ENCODE measurements at places on chromosomes 11 and 22.

GRCh38 chr11:76795290-76795935, 12.3 kb downstream of the TSKU start:
- peaks cover 18% of the 10 kb centered on the region for H3K4me1 ChIP-seq
- H3K36me3 ChIP-seq: no peaks in the 10 kb centered on the region
- DNase-seq: no peak
- no peaks in the 10 kb centered on the region for H3K27me3 ChIP-seq
- no peak overlapping the region for H3K4me3 ChIP-seq
- no peak overlapping the region for H3K27ac ChIP-seq

DNA sequence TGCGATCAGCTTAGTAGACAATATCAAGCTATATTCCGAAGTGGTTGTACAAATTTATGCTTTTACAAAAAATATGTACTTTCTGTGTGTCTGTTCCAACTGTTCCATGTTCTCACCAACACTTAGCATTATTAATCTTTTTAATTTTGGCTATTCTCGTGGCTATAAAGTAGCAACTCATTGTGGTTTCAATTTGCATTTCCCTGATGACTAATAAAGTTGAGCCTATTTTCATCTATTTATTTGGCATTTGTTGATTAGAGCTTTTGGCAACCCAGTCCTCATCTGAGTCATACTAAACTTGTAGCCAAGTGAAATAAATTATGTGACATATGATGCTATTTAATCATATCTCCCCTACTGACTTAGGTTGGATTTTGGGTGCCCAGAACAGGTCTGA, 115.9 kb downstream of the FBXO7 start:
- H3K4me1 ChIP-seq: no peaks in the 10 kb centered on the region
- DNase-seq: no peak

DNA sequence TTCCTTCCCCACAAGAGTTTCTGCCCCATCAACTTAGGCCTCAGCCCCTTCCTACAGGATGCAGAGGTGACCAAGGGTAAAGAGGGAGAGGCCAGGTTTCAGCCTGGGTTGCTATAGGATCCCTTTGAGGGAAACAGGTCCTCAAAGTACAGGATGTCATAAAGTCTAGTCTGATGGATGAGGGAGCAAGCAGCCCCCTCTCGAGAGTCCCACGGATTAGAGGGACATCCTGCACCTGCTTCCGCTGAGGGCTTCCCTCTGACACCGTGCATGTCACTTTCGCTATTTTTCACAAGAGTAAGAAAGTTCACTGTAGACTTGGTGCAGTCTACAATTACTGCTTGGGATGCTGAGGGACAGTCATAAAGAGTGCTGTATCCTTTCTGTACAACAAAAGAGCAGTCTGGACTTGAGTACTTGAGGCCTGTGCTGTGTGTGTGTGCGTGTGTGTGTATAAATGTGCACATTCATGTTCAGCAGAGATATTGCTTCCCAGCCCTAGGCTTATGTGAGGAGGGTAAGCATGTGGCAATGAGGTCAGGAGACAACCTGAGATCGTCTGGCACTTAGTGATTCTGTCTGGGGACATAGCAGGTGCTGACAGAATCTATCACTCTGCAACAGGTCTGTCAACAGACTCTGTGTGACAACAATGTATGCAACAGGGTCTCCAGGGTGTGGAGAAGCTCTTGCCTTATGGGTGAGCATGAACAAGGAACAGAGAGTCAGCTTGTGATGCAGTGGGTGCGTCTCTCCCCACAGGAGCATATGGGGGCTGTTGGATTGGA, 18.0 kb upstream of the CHST1 start:
- peaks cover 9% of the 10 kb centered on the region for H3K27me3 ChIP-seq
- H3K27ac ChIP-seq: no peak overlapping the region
- DNase-seq: no peak
- no peaks in the 10 kb centered on the region for H3K36me3 ChIP-seq

GRCh38 chr11:4593739-4594138, at the start of gene OR52I1:
Gene OR52I1 (plus strand): TSS chr11:4594039. CDS start chr11:4594039, 0 bp downstream.
- H3K4me3 ChIP-seq: no peak within 1 kb of the TSS
- H3K27ac ChIP-seq: no peak within 1 kb of the TSS
- no peaks in the 10 kb centered on the region for H3K27me3 ChIP-seq

- no peaks in the 10 kb centered on the region for H3K27me3 ChIP-seq
- H3K36me3 ChIP-seq: no peaks in the 10 kb centered on the region
- H3K27ac ChIP-seq: no peak overlapping the region
- no peak overlapping the region for H3K4me3 ChIP-seq
- H3K4me1 ChIP-seq: no peaks in the 10 kb centered on the region
- DNase-seq: no peak
These were observed 21.5 kb upstream of the CYP2D6 start for GRCh38 chr22:42151924-42152635.

GRCh38 chr22:21823740-21824444, 43.6 kb downstream of the MAPK1 start:
- no peak for DNase-seq
- no peak overlapping the region for H3K4me3 ChIP-seq
- no peak overlapping the region for H3K27ac ChIP-seq
- H3K27me3 ChIP-seq: no peaks in the 10 kb centered on the region
- no peaks in the 10 kb centered on the region for H3K36me3 ChIP-seq

DNA sequence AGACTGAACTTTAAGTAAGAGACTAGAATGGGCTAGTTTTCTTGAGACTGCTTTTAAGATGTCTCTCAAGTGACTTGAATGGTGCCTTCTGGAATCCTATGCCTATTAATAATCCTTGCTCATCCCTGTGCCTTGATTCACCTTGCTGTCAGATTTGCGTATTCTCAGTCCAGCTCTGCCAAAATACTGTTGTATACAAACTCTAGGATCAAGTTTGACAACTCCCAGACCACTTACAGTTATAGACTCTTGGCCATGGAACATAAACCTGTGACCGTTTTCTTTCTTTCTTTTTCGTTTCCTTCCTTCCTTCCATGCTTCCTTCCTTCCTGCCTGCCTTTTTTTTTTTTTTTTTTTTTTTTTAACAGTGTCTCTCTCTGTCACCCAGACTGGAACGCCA, 2390.9 kb upstream of the RAG2 start:
- no peaks in the 10 kb centered on the region for H3K36me3 ChIP-seq
- no peaks in the 10 kb centered on the region for H3K27me3 ChIP-seq
- DNase-seq: no peak
- H3K4me1 ChIP-seq: no peaks in the 10 kb centered on the region
- H3K27ac ChIP-seq: no peak overlapping the region

GRCh38 chr11:1236316-1237127, 13.7 kb downstream of the MUC5B start:
- H3K4me1 ChIP-seq: no peaks in the 10 kb centered on the region
- H3K4me3 ChIP-seq: no peak overlapping the region
- no peak overlapping the region for H3K27ac ChIP-seq
- no peaks in the 10 kb centered on the region for H3K27me3 ChIP-seq

GRCh38 chr11:103274025-103274424, 164.8 kb downstream of the DYNC2H1 start:
- H3K27me3 ChIP-seq: no peaks in the 10 kb centered on the region
- H3K4me3 ChIP-seq: no peak overlapping the region
- no peak for DNase-seq
- no peak overlapping the region for H3K27ac ChIP-seq

DNA sequence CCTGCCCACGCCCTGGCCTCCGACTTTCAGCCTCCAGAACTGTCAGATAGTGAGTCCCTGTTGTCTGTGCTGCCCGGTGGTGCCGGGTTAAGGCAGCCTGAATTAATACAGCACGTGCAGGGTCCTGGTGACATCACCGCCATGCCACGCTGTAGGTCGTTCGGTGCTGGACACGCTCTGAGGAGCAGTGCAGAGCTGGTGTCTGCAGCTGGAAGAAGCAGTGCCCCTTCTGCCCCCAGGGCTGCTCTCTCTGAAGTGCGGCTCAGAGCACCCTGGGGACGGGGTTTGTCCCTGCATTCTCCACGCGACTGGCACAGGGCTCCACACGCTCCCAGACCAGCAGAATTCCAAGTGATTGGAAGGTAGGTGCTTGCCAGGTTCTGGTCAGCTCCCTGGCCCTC, 831.5 kb downstream of the TBC1D22A start:
- H3K27ac ChIP-seq: no peak overlapping the region
- no peaks in the 10 kb centered on the region for H3K4me1 ChIP-seq
- no peaks in the 10 kb centered on the region for H3K36me3 ChIP-seq
- no peak overlapping the region for H3K4me3 ChIP-seq

DNA sequence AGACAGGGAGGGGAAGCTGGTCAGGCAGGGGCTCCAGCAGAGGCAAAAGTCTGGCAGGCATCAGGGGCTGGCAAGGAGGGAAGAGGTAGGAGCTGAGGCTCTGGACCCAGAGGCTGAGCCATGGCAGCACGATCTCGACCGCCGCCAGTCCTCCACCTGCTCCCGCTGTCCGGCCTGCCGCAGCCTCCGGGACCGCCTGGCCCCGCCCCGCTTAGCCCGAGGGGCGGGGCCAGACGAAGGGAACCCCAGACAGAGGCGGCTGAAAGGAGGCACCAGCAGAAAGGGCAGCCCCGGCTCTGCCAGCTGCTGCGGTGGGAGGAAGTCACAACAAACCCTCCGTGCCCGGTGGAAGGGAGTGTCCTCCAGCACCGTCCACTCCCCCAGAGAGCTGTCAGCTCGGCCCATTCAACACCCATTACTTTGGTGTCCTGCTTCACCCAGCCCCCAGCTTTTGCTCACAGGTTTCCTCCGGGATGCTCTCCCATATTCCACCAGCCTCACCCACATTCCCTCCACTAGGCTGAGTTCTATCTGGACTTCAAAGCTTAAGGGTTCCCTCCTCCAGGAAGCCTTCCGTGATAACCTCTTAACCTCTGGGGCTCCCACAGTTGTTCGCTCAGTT, at the start of gene MFNG:
Gene MFNG (minus strand): TSS at position 161 of the 622 bp plus-strand sequence. CDS start 207 bp downstream, outside the sequence.
- H3K4me3 ChIP-seq: peak within 1 kb of the TSS; percentile 36
- no peaks in the 10 kb centered on the region for H3K36me3 ChIP-seq
- DNase-seq: peak; percentile 91

GRCh38 chr11:62804310-62805075, 747 bp downstream of the NXF1 start:
- H3K4me3 ChIP-seq: peak overlapping the region; percentile 83
- H3K36me3 ChIP-seq: no peaks in the 10 kb centered on the region

- DNase-seq: no peak
- no peaks in the 10 kb centered on the region for H3K4me1 ChIP-seq
- no peak overlapping the region for H3K4me3 ChIP-seq
- H3K36me3 ChIP-seq: no peaks in the 10 kb centered on the region
These were observed 57.7 kb upstream of the ISX start for GRCh38 chr22:35008213-35008612.

GRCh38 chr11:8338138-8338537, 74.5 kb upstream of the LMO1 start:
- H3K4me3 ChIP-seq: no peak overlapping the region
- H3K27me3 ChIP-seq: no peaks in the 10 kb centered on the region
- H3K36me3 ChIP-seq: no peaks in the 10 kb centered on the region
- peak; percentile 67 for DNase-seq
- no peak overlapping the region for H3K27ac ChIP-seq
- H3K4me1 ChIP-seq: peaks cover 35% of the 10 kb centered on the region

DNA sequence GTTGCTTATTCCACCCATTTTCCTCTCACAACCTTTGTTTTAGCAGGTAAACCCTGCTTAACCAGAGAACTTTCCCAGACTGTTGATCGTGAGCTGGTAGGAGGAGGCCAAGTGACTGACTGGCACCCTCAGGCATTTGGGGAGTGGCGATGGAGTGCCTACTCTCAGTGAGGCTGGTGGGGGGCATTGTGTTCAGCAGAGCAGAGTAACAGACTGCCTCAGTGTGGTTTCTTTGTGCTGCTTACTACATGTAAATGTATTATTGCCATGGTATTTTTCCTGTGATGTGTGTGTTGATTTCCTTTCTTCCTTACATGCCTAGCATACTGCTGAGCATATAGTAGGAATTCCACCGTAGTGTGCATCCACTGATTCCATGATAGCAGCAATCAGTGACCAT, 2.6 kb downstream of the MARK2 start:
- no peaks in the 10 kb centered on the region for H3K36me3 ChIP-seq
- no peaks in the 10 kb centered on the region for H3K27me3 ChIP-seq
- H3K27ac ChIP-seq: no peak overlapping the region
- DNase-seq: peak; percentile 62
- peaks cover 40% of the 10 kb centered on the region for H3K4me1 ChIP-seq

GRCh38 chr11:35571696-35572095, 46.3 kb upstream of the PAMR1 start:
- no peak overlapping the region for H3K27ac ChIP-seq
- no peaks in the 10 kb centered on the region for H3K27me3 ChIP-seq
- no peak overlapping the region for H3K4me3 ChIP-seq

- H3K27ac ChIP-seq: no peak overlapping the region
- H3K4me1 ChIP-seq: peaks cover 19% of the 10 kb centered on the region
- DNase-seq: peak; percentile 31
- H3K27me3 ChIP-seq: no peaks in the 10 kb centered on the region
- H3K4me3 ChIP-seq: peak overlapping the region; percentile 84
These were observed 2.1 kb downstream of the INCENP start for GRCh38 chr11:62125881-62126280.

DNA sequence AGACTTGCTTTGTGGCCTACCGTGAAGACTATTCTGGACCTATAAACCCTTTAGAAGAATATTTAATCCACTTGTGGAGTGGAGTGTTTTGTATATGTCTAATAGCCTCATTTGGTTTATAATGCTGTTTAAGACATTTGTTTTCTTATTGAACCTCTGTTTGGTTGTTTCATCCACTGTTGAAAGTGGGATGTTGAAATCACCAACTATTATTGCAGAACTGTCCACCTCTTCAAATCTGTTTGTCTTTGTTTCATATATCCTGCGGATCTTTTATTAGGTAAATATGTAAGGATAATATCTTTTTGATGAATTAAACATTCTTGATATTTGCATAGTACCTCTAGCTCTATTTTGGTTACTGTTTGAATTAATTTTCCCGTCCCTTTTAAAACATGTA, 49.1 kb downstream of the XKR3 start:
- no peak overlapping the region for H3K4me3 ChIP-seq
- DNase-seq: no peak
- no peak overlapping the region for H3K27ac ChIP-seq

- H3K4me1 ChIP-seq: peaks cover 20% of the 10 kb centered on the region
- H3K27me3 ChIP-seq: no peaks in the 10 kb centered on the region
- no peak overlapping the region for H3K4me3 ChIP-seq
- no peak overlapping the region for H3K27ac ChIP-seq
These were observed 147.1 kb upstream of the SESN3 start for GRCh38 chr11:95378111-95378510.

DNA sequence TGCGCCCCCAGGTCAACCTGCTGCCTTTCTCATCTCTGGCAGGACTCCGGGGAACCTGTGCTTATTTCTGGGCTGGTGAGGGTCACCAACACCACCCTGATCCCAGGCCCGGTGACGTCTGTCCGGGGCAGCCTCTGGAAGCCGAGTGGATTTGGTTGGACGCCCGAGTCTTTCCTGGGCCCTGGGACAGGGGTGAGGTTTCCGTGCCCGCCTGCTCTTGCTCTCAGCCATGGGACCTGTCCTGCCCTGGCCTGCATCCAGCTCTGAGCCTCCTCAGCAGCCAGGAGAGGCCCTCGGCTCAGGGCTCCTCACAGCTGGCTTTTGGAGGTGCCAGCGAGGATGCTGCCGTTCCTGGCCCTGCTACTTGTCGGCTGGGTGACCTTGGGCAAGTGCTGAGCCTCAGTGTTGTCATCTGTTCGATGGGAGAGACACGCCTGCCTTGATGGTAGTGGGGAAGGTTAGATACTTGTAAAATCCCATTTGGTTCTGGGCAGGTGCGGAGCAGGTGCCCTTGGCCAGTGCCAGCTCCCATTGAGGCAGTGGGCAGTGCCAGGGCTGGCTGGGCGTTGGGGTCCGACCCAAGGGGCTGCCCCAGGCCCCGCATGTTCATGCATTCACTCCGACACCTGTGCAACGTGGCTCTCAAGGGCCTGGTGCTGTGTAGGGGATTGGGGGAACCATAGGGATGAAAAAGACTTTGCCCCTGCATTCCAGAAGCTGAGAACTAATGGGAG, 58.9 kb upstream of the THY1 start:
- no peaks in the 10 kb centered on the region for H3K36me3 ChIP-seq
- DNase-seq: no peak
- no peak overlapping the region for H3K27ac ChIP-seq
- no peak overlapping the region for H3K4me3 ChIP-seq

- no peak for DNase-seq
- H3K27ac ChIP-seq: no peak overlapping the region
- H3K27me3 ChIP-seq: no peaks in the 10 kb centered on the region
- peaks cover 7% of the 10 kb centered on the region for H3K4me1 ChIP-seq
These were observed 165.8 kb upstream of the NARS2 start for GRCh38 chr11:78740199-78741071.
